ENCODE measurements at places on chromosomes 11 and 22. TPM values are rescaled to one million over a fixed set of nuclear protein-coding genes. Genes with fewer than 3 reads are reported as not detected.

Gene FAM76B
- 18.0 TPM for total RNA-seq

Gene ARHGAP8
- total RNA-seq: 0.03 TPM

Gene OVCH2
- not detected for total RNA-seq

Gene FAM111A
- 28.1 TPM for total RNA-seq

Gene NAGA
- total RNA-seq: 56.8 TPM

Gene CNTF
- total RNA-seq: 1.8 TPM

Gene RIBC2
- 0.46 TPM for total RNA-seq

Gene TIGD3
- total RNA-seq: 0.07 TPM

Gene PLAAT2
- not detected for total RNA-seq

Gene OR56A1
- not detected for total RNA-seq

Gene DEUP1
- total RNA-seq: not detected

Gene MYBPC3
- not detected for total RNA-seq

Gene TMEM109
- total RNA-seq: 43.2 TPM

Gene IGF2
- total RNA-seq: 0.10 TPM

Measured in smooth muscle cell of the pulmonary artery (primary cell).